Kidney epithelial cell (primary cell): ENCODE measurements at places on chromosomes 2 and 18. TPM values are rescaled to one million over a fixed set of nuclear protein-coding genes. Genes with fewer than 3 reads are reported as not detected.

GRCh38 chr2:8475349-8476031, 206.4 kb upstream of the ID2 start:
- no peak for DNase-seq

GRCh38 chr2:86239326-86239725, 40.1 kb downstream of the MRPL35 start:
- no peak for DNase-seq

DNA sequence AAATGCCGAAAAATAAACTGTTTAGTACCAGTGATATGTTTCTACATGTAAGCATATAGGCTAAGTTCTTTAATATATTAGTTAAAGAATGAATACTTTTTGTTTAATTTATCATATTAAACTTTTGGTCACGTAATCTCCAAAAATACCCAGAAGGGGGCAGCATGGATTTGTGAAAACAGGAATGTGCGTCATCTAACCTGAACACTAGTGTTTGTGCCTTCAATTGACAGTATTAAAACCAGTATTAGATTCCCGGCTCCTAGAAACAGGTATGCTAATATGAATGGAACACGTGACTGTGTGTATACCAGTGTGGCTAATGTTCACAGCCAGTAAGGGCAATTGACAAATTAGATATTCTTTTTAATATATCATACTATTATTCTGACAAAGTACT, 51.8 kb downstream of the WDR7 start:
- no peak for DNase-seq

DNA sequence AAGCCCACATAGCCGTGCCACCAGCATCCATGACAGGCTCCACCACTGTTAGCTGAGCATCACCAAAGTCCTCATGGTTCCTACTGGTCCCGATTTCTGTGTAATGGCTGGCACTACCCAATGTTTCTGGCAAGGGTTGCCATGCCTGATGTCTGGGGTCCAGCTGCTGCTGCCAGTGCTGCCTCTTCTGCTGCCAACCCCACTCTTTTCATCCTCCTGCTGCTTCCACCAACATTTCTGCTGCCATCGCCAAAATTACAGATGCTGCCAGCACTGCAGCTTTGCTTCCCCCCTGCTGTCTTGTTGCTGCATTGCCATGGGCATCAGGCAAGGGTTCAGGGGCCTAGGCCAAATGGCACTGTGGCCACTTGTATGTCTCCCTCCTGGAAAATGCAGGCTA, 152.9 kb downstream of the LRRTM1 start:
- DNase-seq = no peak

GRCh38 chr2:201415149-201415548, 36.1 kb downstream of the TRAK2 start:
- DNase-seq = no peak

DNA sequence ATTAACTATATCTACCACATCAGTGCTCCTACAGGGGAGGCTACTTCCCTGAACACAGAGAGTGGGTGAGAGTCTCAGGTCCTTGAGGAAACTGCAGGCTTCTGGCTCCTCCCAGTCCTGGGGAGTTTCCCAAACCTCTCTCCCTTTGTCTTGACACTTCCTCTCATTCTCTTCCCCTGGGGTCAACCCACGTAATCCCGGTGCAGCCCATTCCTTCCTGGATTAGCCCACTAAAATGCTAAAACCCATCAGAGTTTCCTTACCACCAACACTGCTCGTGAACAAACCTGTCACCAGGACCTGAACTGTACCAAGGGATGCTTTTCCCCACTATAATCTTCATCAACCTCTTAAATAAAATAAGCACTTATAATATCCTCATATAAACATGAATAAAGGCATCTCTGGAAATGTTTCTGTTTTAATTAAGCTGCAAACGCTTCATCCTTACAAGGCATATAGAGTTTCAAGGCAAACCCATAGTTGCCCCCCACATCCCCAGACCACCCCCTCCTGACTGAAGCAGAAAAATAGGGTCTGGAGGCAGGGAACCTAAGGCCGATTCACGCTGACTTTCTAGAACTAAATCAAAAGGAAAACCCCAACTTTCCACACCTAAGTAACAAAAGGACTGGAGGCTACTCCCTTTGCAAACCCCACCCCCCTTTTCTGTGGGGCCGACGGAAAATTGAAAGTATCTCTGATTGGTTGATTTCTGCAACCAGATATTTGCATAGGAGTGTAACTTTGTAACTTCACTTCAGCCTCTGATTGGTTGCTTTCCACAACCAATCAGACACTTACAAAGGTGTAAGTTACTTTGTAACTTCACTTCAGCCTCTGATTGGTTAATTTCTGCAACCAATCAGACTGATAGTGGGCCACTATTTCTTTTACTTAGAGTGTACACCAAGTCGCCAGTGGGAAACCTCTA, 19.0 kb downstream of the TMSB10 start:
- no peak for DNase-seq

DNA sequence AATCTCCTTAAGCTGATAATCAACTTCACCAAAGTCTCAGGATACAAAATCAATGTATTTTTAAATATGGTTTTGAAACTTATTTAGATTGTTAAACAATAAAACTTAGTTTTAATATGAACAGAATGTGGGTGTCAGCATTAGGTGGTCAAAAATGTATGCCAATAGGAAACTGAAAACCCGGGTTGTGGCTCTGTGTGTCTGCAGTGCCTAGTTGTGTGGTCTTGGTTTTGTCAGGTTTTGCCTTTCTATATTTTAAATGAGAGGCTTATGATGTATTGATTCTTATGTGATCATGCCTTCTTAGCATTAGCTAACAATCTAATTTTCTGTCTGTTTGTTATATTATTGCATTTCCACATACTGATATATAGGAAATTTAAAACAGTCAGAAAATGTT, 227.8 kb downstream of the ZNF407 start:
- DNase-seq = no peak

- DNase-seq = no peak
Measured at GRCh38 chr2:20150806-20151571, 73.9 kb downstream of the SDC1 start.

- DNase-seq = no peak
Measured at GRCh38 chr2:188495969-188496431, 204.3 kb downstream of the GULP1 start.

DNA sequence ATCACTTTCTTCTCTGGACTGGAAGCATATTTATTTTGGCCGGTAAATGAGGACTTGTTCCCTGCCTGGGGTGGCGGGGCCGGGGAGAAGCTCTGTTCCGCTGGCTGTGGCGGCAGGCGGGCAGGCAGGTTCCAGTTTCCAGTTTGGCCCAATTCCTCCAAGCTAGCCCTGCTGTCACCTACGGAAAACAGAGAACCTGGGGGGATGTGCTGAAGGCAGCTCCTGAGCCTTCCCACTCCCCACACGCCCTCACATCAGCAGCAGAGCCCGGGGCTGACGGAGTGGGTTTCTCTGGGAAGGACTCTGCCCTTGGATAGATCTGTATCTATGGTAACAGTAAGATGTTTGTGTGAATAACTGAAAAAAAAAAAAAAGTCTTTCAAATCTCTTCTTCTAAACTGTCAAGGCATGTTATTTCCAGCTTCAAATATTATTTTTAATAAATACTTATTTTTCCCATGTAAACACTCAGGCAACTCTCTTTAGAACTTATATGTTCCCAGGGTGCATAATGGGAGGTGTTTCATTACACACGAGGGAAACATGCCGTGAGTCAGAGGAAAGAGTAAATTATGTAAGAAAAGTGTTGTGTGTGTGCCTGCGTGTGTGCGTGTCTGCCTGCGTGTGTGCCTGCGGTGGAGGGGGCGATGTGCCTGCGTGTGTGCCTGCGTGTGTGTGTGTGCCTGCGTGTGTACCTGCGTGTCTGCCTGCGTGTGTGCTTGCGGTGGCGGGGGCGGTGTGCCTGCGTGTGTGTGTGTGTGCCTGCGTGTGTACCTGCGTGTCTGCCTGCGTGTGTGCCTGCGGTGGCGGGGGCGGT, 116.1 kb upstream of the ZNF516 start:
- DNase-seq = no peak

DNA sequence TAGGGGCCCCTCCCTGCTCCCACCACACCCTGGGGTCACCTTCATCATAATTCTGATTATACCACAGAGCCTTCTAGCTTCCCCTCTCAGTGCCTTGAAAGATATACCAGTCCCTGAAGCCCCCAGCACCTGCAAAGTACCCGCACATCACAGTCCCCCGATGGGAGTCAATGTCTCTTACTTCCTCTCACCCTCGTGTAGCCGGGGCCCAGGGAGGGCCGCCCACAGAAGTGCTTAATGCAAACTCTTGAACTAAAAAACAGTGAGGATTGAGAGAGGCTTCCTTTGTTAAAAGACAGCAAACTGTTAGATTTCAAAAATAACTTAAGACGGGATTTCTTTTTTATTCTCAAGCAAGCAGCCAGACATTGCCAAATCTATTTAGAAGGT, 76.5 kb downstream of the SFXN5 start:
- no peak for DNase-seq

DNA sequence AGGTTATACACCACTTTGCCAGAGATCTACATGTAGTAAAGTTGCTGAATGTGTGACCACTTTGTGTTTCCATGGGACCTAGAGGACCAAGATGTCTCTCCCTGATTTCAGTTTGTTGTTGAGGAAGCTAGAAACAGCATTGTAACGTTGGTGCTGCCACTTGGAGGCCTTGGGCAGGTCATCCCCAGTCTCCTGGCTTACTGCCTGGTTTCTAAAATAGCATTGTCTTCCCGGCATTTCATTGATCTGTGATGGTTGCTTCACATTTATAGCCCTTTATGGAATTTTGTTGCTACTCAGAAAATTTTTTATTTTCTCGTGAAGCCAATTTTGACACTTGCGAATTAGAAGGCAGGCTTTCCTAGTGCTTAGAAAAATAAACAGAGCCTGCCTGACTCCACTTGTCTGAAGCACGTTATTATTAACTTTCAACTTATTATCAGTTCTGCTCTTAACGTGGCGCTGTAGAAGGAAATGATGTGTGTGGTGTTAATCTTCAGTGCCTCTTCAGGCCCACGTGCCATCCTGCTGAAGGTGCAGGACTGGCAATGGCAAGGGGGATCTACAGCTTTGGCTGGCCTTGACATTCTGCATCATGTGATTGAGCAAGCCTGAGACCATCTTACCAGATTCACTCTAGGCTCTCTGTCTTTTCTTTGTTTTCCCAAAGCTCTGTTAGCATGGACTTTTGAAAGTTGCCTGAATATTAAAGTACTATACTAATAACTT, 59.9 kb downstream of the INPP4A start:
- DNase-seq = no peak

UGT1A5 gene
- total RNA-seq = not detected in 2 replicates
